GM23338 (cell line): ENCODE measurements at places on chromosomes 5 and 9. TPM values are rescaled to one million over a fixed set of nuclear protein-coding genes. Genes with fewer than 3 reads are reported as not detected.

TEK gene
- total RNA-seq = 7.9 and 9.4 TPM in 2 replicates

SH3GL2 gene
- total RNA-seq = 7.0 and 8.6 TPM in 2 replicates

EDIL3 gene
- total RNA-seq = 59.9 and 61.9 TPM in 2 replicates

TMC1 gene
- total RNA-seq = 0.54 and 1.2 TPM in 2 replicates

PTBP3 gene
- total RNA-seq = 91.5 and 92.9 TPM in 2 replicates

PDZD2 gene
- 16.9 and 19.8 TPM in 2 replicates for total RNA-seq
